Purkinje cell (primary cell): ENCODE measurements at places on chromosomes 1 and 21. TPM values are rescaled to one million over a fixed set of nuclear protein-coding genes. Genes with fewer than 3 reads are reported as not detected.

The OPTC gene
- polyA plus RNA-seq: not detected in 2 replicates

The ZMPSTE24 gene
- 36.5 and 42.6 TPM in 2 replicates for polyA plus RNA-seq

The AHDC1 gene
- polyA plus RNA-seq: 0.69 and 0.91 TPM in 2 replicates

The SLC25A33 gene
- 4.4 and 6.6 TPM in 2 replicates for polyA plus RNA-seq

The RNF19B gene
- 94.9 and 105 TPM in 2 replicates for polyA plus RNA-seq

The LHX8 gene
- not detected in 2 replicates for polyA plus RNA-seq

The PADI1 gene
- polyA plus RNA-seq: not detected in 2 replicates

The TXNIP gene
- polyA plus RNA-seq: 3.5 TPM in 2 replicates

The WNT3A gene
- polyA plus RNA-seq: not detected in 2 replicates

The NPR1 gene
- polyA plus RNA-seq: 0.23 and 1.7 TPM in 2 replicates

The CAPZB gene
- 68.8 and 103 TPM in 2 replicates for polyA plus RNA-seq

The OR2T2 gene
- polyA plus RNA-seq: not detected in 2 replicates

The CLK2 gene
- polyA plus RNA-seq: 4.2 and 7.1 TPM in 2 replicates

The LCE1A gene
- not detected in 2 replicates for polyA plus RNA-seq

The CCDC185 gene
- not detected in 2 replicates for polyA plus RNA-seq

The LRRIQ3 gene
- polyA plus RNA-seq: 3.3 and 4.6 TPM in 2 replicates

The LRRC8B gene
- 7.5 and 12.6 TPM in 2 replicates for polyA plus RNA-seq

The VWA1 gene
- polyA plus RNA-seq: 0.74 TPM in 1 of 2 replicates, not detected in the other

The SERINC2 gene
- polyA plus RNA-seq: 0.24 and 1.2 TPM in 2 replicates

The S100A1 gene
- polyA plus RNA-seq: not detected in 2 replicates

The BNIPL gene
- polyA plus RNA-seq: 0.26 and 0.60 TPM in 2 replicates

The SPATA1 gene
- polyA plus RNA-seq: 0.41 TPM in 1 of 2 replicates, not detected in the other

The PBX1 gene
- 12.4 and 17.7 TPM in 2 replicates for polyA plus RNA-seq

The CLDN8 gene
- polyA plus RNA-seq: not detected in 2 replicates

The FALEC gene
- polyA plus RNA-seq: not detected in 2 replicates

The SELENBP1 gene
- 0.83 and 1.7 TPM in 2 replicates for polyA plus RNA-seq

The ANKRD35 gene
- polyA plus RNA-seq: 0.39 and 0.78 TPM in 2 replicates

The CD164L2 gene
- not detected in 2 replicates for polyA plus RNA-seq

The OR4F29 gene
- not detected in 2 replicates for polyA plus RNA-seq

The PRRX1 gene
- 2.3 and 6.9 TPM in 2 replicates for polyA plus RNA-seq

The LMX1A gene
- polyA plus RNA-seq: not detected in 2 replicates

The PROX1 gene
- polyA plus RNA-seq: 0.26 and 1.8 TPM in 2 replicates

The TRPM2 gene
- polyA plus RNA-seq: 4.9 and 6.2 TPM in 2 replicates

The TRIM46 gene
- polyA plus RNA-seq: 0.73 and 2.3 TPM in 2 replicates

The CHODL gene
- polyA plus RNA-seq: 3.4 and 4.4 TPM in 2 replicates

The CTTNBP2NL gene
- polyA plus RNA-seq: 20.9 and 38.0 TPM in 2 replicates

The ELF3 gene
- polyA plus RNA-seq: 0.59 TPM in 1 of 2 replicates, not detected in the other

The SRP9 gene
- 405 and 517 TPM in 2 replicates for polyA plus RNA-seq

The SPEN gene
- 3.9 and 12.8 TPM in 2 replicates for polyA plus RNA-seq

The RGS18 gene
- polyA plus RNA-seq: not detected in 2 replicates

The CELA2A gene
- polyA plus RNA-seq: not detected in 2 replicates

The FOXD2 gene
- polyA plus RNA-seq: not detected in 2 replicates

The SLC22A15 gene
- 13.1 and 16.7 TPM in 2 replicates for polyA plus RNA-seq

The RBM34 gene
- polyA plus RNA-seq: 163 and 171 TPM in 2 replicates

The FNBP1L gene
- polyA plus RNA-seq: 3.1 and 11.2 TPM in 2 replicates

The CD1E gene
- polyA plus RNA-seq: not detected in 2 replicates

The MIXL1 gene
- polyA plus RNA-seq: not detected in 2 replicates

The ITPKB gene
- 1.9 and 4.7 TPM in 2 replicates for polyA plus RNA-seq

The NKAIN1 gene
- polyA plus RNA-seq: 1.3 and 2.3 TPM in 2 replicates

The CFHR2 gene
- not detected in 2 replicates for polyA plus RNA-seq

The CD2 gene
- polyA plus RNA-seq: not detected in 2 replicates

The GJA5 gene
- polyA plus RNA-seq: not detected in 2 replicates

The ADAMTS5 gene
- polyA plus RNA-seq: 0.15 and 1.0 TPM in 2 replicates

The KCNK2 gene
- 1.1 TPM in 1 of 2 replicates, not detected in the other for polyA plus RNA-seq

The CCDC27 gene
- polyA plus RNA-seq: not detected in 2 replicates
